ENCODE measurements at places on chromosomes 2 and 18. TPM values are rescaled to one million over a fixed set of nuclear protein-coding genes. Genes with fewer than 3 reads are reported as not detected.

The CD207 gene
- polyA plus RNA-seq = not detected

The SERPINB13 gene
- polyA plus RNA-seq = not detected

The FLACC1 gene
- polyA plus RNA-seq = 5.0 TPM

The C2orf72 gene
- 67.6 TPM for polyA plus RNA-seq

The MBP gene
- 2,945 TPM for polyA plus RNA-seq

The TFPI gene
- polyA plus RNA-seq = 131 TPM

The MBOAT2 gene
- polyA plus RNA-seq = 91.4 TPM

The OTOF gene
- 6.6 TPM for polyA plus RNA-seq

The TUBB8B gene
- polyA plus RNA-seq = not detected

The GAD1 gene
- polyA plus RNA-seq = 80.7 TPM

The PDCD1 gene
- not detected for polyA plus RNA-seq

The DPP4 gene
- polyA plus RNA-seq = 2.4 TPM

The SCYGR4 gene
- 0.57 TPM for polyA plus RNA-seq

The ABCG5 gene
- 0.44 TPM for polyA plus RNA-seq

The POTEJ gene
- polyA plus RNA-seq = not detected

The PTMA gene
- 960 TPM for polyA plus RNA-seq

The RBMS1 gene
- polyA plus RNA-seq = 29.5 TPM

The SERPINB4 gene
- polyA plus RNA-seq = not detected

The SNTG2 gene
- polyA plus RNA-seq = 1.5 TPM

The POTEC gene
- polyA plus RNA-seq = 0.08 TPM

The USP40 gene
- polyA plus RNA-seq = 29.4 TPM

The GPR35 gene
- polyA plus RNA-seq = 1.9 TPM
